ENCODE measurements at places on chromosomes 3 and 15.

GRCh38 chr3:63972987-63973386 lies 50.3 kb downstream of the PSMD6 start:
- no peak for DNase-seq

- DNase-seq: peak; percentile 66
Observed at GRCh38 chr3:8490079-8490552, 11.5 kb upstream of the LMCD1 start.

DNA sequence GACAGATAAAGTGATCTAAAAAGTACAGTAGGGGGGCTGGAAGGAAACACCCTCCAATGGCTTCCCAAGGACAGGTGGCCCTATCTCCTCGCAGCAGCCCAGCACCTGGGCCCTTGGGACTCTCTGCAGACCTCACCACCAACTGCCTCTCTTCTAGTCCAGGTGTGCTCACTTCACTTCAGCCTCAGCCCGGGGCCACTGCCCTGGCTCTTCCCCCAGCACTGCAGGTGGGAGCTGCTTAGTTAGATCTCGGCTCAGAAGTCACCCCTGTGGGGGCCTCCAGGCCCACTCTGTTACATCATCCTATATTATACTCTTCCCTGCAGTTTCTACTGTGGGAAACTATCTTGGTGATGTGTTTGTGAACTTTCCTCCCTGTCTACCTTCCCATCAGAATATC lies 2.0 kb downstream of the KLF15 start:
- no peak for DNase-seq

GRCh38 chr15:59439576-59439975 lies 1.6 kb downstream of the FAM81A start:
- DNase-seq: no peak

- DNase-seq: no peak
Observed at GRCh38 chr3:21729331-21729730, 21.7 kb downstream of the ZNF385D start.

DNA sequence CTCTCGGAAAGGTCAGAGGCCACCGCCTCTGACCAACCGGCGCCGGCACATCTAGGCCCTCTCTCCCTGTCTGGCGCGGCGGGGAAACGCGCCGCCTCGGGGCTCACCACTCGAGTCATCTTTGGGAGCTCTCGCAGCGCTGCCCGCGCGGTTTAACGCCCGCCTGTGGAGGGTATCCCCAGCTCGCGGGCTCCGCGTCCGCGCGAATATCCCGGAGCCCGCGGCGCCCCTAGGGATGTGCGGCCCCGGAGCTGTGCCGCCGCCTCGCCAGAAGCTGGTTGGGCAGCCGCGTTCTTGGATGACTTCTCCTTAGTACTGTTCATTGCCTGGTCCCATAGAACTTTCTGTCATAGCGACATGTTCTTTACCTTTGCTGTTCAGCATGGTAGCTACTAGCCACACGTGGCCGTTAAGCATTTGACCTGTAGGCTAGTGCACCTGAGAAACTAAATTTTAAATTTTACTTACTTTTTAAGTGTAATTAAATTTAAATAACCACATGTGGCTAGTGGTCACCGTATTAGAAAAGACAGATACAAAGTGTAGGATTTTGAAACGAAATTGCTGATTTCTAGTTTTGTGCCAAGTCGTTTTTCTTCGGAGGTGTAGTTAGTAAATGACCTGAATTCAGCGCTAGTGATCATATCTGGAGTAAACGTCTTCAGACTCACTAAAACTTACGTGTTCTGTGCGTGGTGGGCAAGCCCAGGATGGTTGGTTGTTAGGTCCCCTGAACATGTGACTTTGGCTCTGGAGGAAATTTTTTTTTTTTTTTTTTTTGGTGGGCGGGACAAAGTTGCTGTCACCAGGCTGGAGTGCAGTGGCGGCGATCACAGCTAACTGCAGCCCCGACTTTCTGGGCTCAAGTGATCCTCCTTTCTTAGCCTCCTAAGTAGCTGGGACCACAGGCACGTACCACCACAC lies 835 bp downstream of the ARIH2 start:
- DNase-seq: peak; percentile 74

- no peak for DNase-seq
Observed at GRCh38 chr15:72272997-72273352, 621 bp upstream of the PARP6 start.

GRCh38 chr3:71461749-71462483 lies 121.6 kb downstream of the FOXP1 start:
- no peak for DNase-seq

DNA sequence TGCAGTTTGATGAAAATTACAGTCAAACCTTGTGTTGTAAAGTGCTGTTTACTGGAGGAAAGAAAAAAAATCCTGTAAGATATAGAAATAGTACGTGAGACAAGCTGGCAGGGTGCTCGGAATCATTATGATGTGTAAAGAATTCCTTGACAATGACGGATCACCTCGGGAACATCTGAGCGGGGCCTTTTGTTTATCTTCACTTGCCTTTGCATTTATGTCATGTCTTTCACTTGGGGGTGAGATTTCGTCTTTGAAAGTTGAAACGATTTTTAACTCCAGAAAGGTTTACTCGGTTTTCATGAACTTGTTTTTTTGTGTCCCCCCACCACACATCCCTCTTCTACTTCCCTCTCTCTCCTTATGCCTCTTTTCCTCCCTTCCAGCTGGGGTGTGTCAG lies 128.3 kb upstream of the VEPH1 start:
- DNase-seq: no peak

Data from HepG2 (cell line).